ENCODE measurements at places on chromosomes 4 and X.

DNA sequence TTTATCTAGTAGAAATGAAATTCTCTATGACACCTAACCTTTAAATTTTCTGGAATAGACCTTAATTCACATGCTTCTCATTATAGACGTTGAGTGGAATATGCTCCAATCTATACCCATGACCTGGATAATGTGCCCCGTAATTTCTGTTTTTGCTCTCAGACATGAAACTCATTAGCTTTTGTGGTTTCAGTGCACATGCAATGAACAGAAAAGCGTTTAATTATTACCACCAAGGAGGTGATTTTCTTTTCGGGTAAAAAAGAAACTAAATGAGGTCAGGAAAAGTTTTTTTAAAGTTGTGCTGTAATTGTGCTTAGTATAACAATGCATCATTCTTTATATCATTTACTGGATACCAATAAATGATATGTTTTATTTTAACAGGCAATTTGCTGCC lies 1703.9 kb upstream of the TENM3 start:
- no peaks in the 10 kb centered on the region for H3K36me3 ChIP-seq
- peak; percentile 8 for DNase-seq
- no peak overlapping the region for H3K4me3 ChIP-seq
- H3K27me3 ChIP-seq = no peaks in the 10 kb centered on the region
- no peaks in the 10 kb centered on the region for H3K4me1 ChIP-seq

- no peak for DNase-seq
- H3K27ac ChIP-seq = no peak overlapping the region
- H3K36me3 ChIP-seq = peaks cover 3% of the 10 kb centered on the region
- H3K27me3 ChIP-seq = no peaks in the 10 kb centered on the region
- no peaks in the 10 kb centered on the region for H3K4me1 ChIP-seq
Measured at GRCh38 chr4:80026100-80026499, 46.9 kb downstream of the ANTXR2 start.

- no peak for DNase-seq
- H3K4me3 ChIP-seq = no peak overlapping the region
- no peaks in the 10 kb centered on the region for H3K36me3 ChIP-seq
- peaks cover under 1% of the 10 kb centered on the region for H3K27me3 ChIP-seq
- no peak overlapping the region for H3K27ac ChIP-seq
Measured at GRCh38 chr4:89273741-89274141, 33.9 kb downstream of the GPRIN3 start.

- no peaks in the 10 kb centered on the region for H3K4me1 ChIP-seq
- H3K27ac ChIP-seq = no peak overlapping the region
- DNase-seq = no peak
- H3K27me3 ChIP-seq = no peaks in the 10 kb centered on the region
- no peak overlapping the region for H3K4me3 ChIP-seq
Measured at GRCh38 chr4:101458914-101459313, 111.6 kb upstream of the PPP3CA start.

- H3K36me3 ChIP-seq = no peaks in the 10 kb centered on the region
- peaks cover 23% of the 10 kb centered on the region for H3K4me1 ChIP-seq
- no peaks in the 10 kb centered on the region for H3K27me3 ChIP-seq
Measured at GRCh38 chrX:46693149-46693548, 65.8 kb downstream of the SLC9A7 start.

GRCh38 chr4:85669204-85669603 lies 194.3 kb downstream of the ARHGAP24 start:
- no peak for DNase-seq
- H3K27ac ChIP-seq = no peak overlapping the region
- H3K4me3 ChIP-seq = no peak overlapping the region
- no peaks in the 10 kb centered on the region for H3K27me3 ChIP-seq
- H3K36me3 ChIP-seq = no peaks in the 10 kb centered on the region
- no peaks in the 10 kb centered on the region for H3K4me1 ChIP-seq

GRCh38 chr4:158484173-158484885 lies 37.4 kb upstream of the RXFP1 start:
- no peaks in the 10 kb centered on the region for H3K4me1 ChIP-seq
- H3K27ac ChIP-seq = no peak overlapping the region
- no peak overlapping the region for H3K4me3 ChIP-seq
- no peak for DNase-seq

DNA sequence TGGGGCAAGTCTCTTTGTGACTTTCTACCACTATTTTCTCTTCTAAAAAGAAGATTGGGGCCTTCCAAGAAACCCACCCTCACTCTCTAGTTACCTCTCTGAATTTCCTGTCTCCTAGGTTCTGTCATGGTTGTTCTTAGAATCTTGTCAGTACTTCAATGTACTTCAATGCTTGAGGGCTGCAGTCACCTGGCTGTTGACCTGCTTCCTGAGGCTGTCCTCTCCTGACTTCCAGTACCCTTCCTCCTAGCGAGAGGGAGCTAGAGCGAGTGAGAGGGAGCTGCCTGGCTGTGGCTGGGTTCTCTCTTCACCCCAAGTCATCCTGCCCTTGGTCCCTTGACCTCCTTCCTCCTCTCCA lies 17.7 kb downstream of the CD99L2 start:
- H3K4me3 ChIP-seq = no peak overlapping the region

DNA sequence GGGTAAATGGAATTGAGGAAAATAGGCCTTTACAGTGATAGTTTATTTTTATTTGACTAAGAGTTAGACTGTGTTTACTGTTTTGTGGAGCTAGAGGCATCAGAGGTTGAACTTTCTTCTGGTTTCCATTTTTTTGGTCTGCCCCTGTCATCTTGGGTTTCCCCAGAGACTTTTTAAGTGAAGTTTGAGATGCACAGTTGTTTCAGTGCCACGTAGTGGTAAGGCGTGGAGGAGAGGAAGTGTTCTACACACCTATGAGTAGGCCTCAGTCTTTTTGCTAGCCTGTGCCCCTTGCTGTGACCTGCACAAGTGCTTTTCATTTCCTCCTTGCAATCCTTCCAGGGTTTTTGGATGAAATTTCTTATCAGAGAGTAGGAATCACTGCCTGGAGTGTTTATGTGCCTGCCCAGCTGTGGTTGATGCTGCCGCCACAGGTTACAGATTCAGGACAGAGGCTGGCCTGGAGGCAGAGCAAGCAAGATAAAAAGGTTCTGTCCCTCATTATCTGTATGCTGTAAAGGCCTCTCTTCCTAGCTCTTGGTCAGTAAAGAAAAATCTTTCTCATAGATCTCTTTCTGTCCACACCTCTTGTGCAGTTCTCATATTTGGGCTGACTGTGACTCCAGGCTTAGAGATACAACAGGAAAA lies 12.5 kb upstream of the HSFX4 start:
- no peaks in the 10 kb centered on the region for H3K4me1 ChIP-seq
- no peaks in the 10 kb centered on the region for H3K36me3 ChIP-seq
- H3K4me3 ChIP-seq = no peak overlapping the region

DNA sequence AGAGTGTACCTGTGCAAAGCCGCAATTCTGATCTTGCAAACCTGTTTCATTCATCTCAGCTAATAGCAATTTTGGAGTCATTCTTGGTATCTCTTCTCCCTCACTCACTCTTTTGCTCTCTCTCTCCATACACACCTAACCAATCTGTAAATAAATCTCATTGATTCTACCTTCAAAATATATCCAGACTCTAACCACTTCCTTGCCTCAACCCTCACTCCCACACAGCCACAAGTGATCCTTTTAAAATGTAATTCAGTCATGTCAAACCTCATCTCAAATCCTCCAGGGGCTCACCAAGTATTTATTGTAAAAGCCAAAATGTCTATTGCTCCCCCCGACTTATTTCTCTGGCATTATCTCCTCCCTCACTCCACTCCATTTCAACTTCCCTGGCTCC lies 51.7 kb upstream of the SLC10A4 start:
- no peak for DNase-seq
- no peaks in the 10 kb centered on the region for H3K36me3 ChIP-seq
- peaks cover 3% of the 10 kb centered on the region for H3K4me1 ChIP-seq
- no peaks in the 10 kb centered on the region for H3K27me3 ChIP-seq

GRCh38 chrX:133171962-133172708 lies 46.0 kb downstream of the TFDP3 start:
- no peak overlapping the region for H3K4me3 ChIP-seq
- no peaks in the 10 kb centered on the region for H3K36me3 ChIP-seq
- no peaks in the 10 kb centered on the region for H3K27me3 ChIP-seq
- DNase-seq = no peak

- no peaks in the 10 kb centered on the region for H3K27me3 ChIP-seq
- DNase-seq = no peak
- no peak overlapping the region for H3K27ac ChIP-seq
Measured at GRCh38 chrX:70552130-70552704, 107.6 kb downstream of the DLG3 start.

DNA sequence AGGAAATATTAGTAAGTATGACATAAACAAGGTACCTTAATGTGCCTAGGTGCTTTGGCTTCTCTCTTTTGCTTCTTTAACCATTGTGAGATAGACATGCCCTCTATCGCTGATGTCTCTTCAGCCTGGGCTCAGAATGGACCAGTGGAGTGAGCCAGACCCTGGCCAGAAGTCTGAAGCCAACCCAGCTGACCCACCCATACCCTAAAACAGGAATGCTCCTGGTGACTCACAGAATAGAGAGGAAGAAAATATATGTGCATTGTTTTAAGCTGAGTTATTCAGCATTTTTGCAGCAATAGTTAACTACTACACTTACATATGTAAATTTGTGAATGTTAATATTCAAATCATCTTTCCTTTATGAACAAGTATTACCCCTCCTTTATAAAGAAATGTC lies 167.5 kb upstream of the PCDH10 start:
- no peak overlapping the region for H3K4me3 ChIP-seq
- H3K36me3 ChIP-seq = no peaks in the 10 kb centered on the region
- DNase-seq = no peak
- H3K27ac ChIP-seq = no peak overlapping the region

GRCh38 chr4:79044141-79044659 lies 105.0 kb upstream of the PAQR3 start:
- H3K27me3 ChIP-seq = no peaks in the 10 kb centered on the region
- no peak overlapping the region for H3K27ac ChIP-seq
- no peak overlapping the region for H3K4me3 ChIP-seq

- no peaks in the 10 kb centered on the region for H3K36me3 ChIP-seq
- no peaks in the 10 kb centered on the region for H3K4me1 ChIP-seq
- DNase-seq = no peak
- H3K27me3 ChIP-seq = no peaks in the 10 kb centered on the region
- H3K27ac ChIP-seq = no peak overlapping the region
Measured at GRCh38 chr4:88734403-88734949, 36.8 kb upstream of the NAP1L5 start.

- no peaks in the 10 kb centered on the region for H3K27me3 ChIP-seq
- H3K27ac ChIP-seq = no peak overlapping the region
- no peaks in the 10 kb centered on the region for H3K36me3 ChIP-seq
Measured at GRCh38 chr4:81453024-81453423, 18.7 kb downstream of the RASGEF1B start.

- H3K4me1 ChIP-seq = no peaks in the 10 kb centered on the region
- DNase-seq = no peak
- no peak overlapping the region for H3K27ac ChIP-seq
- H3K36me3 ChIP-seq = no peaks in the 10 kb centered on the region
- no peaks in the 10 kb centered on the region for H3K27me3 ChIP-seq
Measured at GRCh38 chr4:1591107-1591506, 93.0 kb downstream of the FAM53A start.

- no peak for DNase-seq
- H3K36me3 ChIP-seq = no peaks in the 10 kb centered on the region
- no peak overlapping the region for H3K27ac ChIP-seq
- no peak overlapping the region for H3K4me3 ChIP-seq
- no peaks in the 10 kb centered on the region for H3K27me3 ChIP-seq
Measured at GRCh38 chrX:9730752-9731151, 34.9 kb downstream of the GPR143 start.

GRCh38 chrX:47068214-47068613 lies 10.0 kb upstream of the RGN start:
- no peak overlapping the region for H3K4me3 ChIP-seq
- H3K4me1 ChIP-seq = no peaks in the 10 kb centered on the region
- H3K27me3 ChIP-seq = no peaks in the 10 kb centered on the region
- H3K27ac ChIP-seq = no peak overlapping the region
- H3K36me3 ChIP-seq = no peaks in the 10 kb centered on the region

DNA sequence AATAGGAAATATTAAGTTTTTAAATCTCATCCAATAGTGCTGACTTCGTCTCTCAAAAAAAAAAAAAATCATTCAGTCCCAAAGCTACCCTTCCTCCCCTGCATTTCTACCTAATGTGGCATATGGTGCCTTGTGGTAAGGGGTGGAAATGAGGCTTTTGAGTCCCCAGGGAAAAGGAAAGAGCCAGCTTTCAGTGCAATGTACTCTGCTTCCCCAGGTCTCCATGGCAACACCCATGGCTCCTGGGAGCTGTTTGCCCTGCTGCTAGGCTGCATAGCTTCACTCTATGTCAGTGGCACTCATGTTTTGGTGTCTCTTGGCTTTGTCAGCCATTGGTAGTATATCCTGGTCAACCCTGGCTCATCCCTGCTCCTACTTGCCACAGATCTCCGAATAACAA lies 175.9 kb downstream of the SLC39A8 start:
- H3K27ac ChIP-seq = no peak overlapping the region
- no peaks in the 10 kb centered on the region for H3K27me3 ChIP-seq
- no peak for DNase-seq

- H3K27ac ChIP-seq = no peak overlapping the region
- DNase-seq = no peak
- no peaks in the 10 kb centered on the region for H3K27me3 ChIP-seq
Measured at GRCh38 chr4:147056940-147057610, 111.4 kb upstream of the TTC29 start.

GRCh38 chr4:89319756-89320155 lies 12.2 kb upstream of the GPRIN3 start:
- H3K36me3 ChIP-seq = no peaks in the 10 kb centered on the region
- DNase-seq = no peak
- H3K27ac ChIP-seq = no peak overlapping the region
- H3K27me3 ChIP-seq = no peaks in the 10 kb centered on the region

GRCh38 chrX:96538104-96538725 lies 146.4 kb upstream of the DIAPH2 start:
- no peaks in the 10 kb centered on the region for H3K4me1 ChIP-seq
- no peaks in the 10 kb centered on the region for H3K27me3 ChIP-seq
- no peaks in the 10 kb centered on the region for H3K36me3 ChIP-seq
- H3K27ac ChIP-seq = no peak overlapping the region

GRCh38 chr4:68316193-68316969 lies 33.5 kb downstream of the YTHDC1 start:
- H3K27me3 ChIP-seq = no peaks in the 10 kb centered on the region
- no peak overlapping the region for H3K27ac ChIP-seq
- no peak for DNase-seq
- peaks cover 2% of the 10 kb centered on the region for H3K36me3 ChIP-seq

DNA sequence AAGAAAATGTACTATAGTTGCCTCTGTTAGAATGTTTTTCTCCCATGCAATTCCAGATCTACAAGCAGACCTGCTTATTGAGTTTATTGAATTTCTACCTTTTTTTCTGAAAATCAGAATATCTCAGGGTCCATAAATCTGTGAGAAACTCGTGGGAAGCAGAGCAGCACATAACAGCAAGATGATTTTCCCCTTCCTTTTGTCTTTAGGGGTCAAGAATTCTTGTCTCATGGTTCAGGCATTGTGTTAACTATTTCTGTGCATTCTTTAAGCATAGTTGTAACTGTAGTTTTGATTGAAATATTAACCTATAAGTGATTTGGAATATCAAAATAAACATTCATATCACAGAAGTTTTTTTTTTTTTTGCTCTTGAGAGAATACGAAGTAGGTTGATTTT lies 11.4 kb downstream of the EDNRA start:
- no peaks in the 10 kb centered on the region for H3K4me1 ChIP-seq
- no peak for DNase-seq
- no peak overlapping the region for H3K27ac ChIP-seq
- no peak overlapping the region for H3K4me3 ChIP-seq

- no peak for DNase-seq
- H3K27me3 ChIP-seq = no peaks in the 10 kb centered on the region
- no peaks in the 10 kb centered on the region for H3K4me1 ChIP-seq
- no peak overlapping the region for H3K27ac ChIP-seq
- no peaks in the 10 kb centered on the region for H3K36me3 ChIP-seq
Measured at GRCh38 chrX:70921709-70922352, 9.1 kb downstream of the SLC7A3 start.
